T-helper 2 cell (primary cell): ENCODE measurements at places on chromosomes 1 and 21.

DNA sequence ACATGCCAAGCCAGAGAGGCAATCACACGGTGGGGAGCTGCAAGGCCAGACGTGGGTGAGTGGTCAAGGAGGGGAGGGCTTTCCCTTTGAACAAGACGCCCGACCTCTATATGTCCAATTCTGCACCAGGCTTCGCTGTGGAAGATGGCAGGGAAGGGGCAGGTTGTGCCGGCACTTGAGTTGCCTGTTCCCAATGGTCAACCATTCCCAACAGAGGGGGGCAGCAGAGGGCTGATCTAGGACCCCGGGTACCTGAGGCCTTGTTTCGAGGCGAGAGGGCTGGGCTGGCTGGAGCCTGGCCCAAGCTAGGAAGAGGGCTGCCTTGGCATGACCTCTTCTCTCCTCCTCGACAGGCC, 64.9 kb downstream of the TMEM53 start:
- no peak for DNase-seq

- DNase-seq = peak; percentile 31
These were observed 47.8 kb downstream of the UMODL1 start for GRCh38 chr21:42118901-42119300.

DNA sequence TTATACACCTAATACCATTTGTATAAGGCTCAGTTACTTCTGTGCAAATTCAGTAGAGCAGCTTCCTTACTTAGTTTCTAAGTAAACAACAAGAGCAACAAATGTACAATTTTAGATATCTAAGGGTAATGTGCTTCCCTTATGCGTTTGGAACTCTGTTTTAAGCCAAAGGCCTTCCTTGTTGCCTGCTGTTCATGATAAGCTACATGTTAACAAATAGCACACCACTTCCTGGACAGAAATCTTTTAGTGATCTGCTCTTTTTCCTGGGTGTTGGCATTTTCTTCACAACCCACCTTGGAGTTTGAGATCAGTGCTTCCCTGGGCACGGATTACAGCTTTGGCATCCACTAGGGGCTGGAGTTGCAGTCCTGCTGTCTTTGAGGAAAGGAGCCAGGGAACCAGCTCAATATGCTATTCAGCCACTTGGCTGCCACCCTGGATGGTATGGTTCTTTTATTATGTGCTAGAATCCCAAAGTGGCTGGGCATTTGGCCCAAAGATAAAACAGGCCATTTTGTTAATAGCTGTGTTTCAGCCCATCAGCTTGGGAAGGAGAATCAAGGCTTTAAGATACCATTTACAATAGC, 55.6 kb upstream of the ADAR start:
- no peak for DNase-seq

GRCh38 chr1:24009406-24009805, 29.3 kb upstream of the SRSF10 start:
- no peak for DNase-seq

GRCh38 chr1:63611231-63611630, 18.0 kb downstream of the PGM1 start:
- no peak for DNase-seq

DNA sequence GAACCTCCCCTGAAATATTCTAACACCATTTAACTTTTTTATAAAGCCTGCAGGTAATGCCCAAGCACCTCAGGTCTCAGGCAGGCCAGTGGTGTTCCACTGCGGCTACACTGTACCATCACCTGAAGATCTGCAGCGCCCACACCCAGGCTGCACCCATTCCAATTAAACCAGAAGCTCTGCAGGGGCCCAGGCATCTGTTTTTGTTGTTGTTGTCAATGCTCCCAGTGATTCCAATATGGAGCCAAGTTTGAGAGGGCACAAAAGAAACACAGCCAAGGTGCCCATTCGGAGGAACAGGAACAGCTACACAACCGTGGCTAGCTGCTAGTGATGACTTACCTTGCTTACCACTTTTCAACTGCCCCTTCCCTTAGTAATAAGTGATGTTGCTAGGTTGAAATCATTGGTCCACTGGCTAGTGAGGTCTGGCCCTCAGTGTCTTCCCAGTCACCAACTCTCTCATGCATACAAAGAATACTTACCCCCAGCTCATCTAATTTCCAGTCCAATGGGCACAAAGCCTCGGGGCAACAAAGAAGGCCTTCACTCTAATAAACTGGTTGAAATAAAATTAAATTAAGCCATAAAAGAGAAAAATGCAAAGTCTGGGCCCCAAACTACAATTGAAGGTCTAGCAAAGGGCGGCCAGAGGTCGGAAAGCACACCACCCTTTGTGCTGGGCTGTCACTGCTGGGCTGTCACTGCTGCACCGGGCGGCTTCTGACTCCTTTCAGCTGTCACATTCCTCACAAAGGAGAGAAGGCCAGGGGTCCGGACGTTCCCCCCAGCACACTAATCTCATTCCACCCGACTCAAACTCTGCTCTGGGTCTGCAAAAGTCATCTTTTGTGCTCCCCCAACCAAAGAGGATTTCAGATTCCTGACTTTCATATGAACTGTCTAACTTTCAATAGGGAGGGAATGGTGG, 34.9 kb downstream of the SIPA1L2 start:
- no peak for DNase-seq

GRCh38 chr1:76059451-76059850, 15.1 kb upstream of the ST6GALNAC3 start:
- no peak for DNase-seq

GRCh38 chr1:3510136-3510955, 55.9 kb downstream of the ARHGEF16 start:
- no peak for DNase-seq

- DNase-seq = no peak
These were observed 11.3 kb upstream of the CTSE start for GRCh38 chr1:206035027-206035426.

GRCh38 chr1:193418745-193419058, 232.3 kb upstream of the B3GALT2 start:
- DNase-seq = no peak

GRCh38 chr21:37531431-37531932, 164.9 kb downstream of the DYRK1A start:
- no peak for DNase-seq

DNA sequence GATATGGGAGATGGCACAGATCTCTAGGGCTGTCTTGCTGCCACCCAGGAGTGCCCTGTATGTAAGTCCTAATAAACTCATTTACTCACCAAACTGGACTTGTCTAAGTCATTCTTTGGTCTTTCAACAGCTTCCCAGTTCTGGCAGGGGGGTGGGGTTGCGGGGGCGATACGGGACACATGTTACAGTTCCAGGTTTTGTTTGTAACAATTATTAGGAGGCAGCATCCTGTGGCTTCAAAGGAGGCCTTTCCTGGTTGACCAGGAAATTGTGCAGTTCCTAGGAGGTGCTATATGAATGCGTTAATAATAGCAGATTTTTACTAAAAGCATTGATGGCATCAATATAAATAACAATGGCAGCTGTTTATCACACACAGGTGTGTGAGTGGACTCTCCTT, 42.7 kb upstream of the TRIM45 start:
- DNase-seq = no peak

- DNase-seq = no peak
These were observed 39.4 kb upstream of the VTCN1 start for GRCh38 chr1:117250061-117250606.

- no peak for DNase-seq
These were observed 99.2 kb downstream of the SGIP1 start for GRCh38 chr1:66633159-66633558.

GRCh38 chr1:119209061-119209460, 68.6 kb upstream of the WARS2 start:
- no peak for DNase-seq

- no peak for DNase-seq
These were observed 6.0 kb downstream of the TENT5B start for GRCh38 chr1:27006683-27007082.

DNA sequence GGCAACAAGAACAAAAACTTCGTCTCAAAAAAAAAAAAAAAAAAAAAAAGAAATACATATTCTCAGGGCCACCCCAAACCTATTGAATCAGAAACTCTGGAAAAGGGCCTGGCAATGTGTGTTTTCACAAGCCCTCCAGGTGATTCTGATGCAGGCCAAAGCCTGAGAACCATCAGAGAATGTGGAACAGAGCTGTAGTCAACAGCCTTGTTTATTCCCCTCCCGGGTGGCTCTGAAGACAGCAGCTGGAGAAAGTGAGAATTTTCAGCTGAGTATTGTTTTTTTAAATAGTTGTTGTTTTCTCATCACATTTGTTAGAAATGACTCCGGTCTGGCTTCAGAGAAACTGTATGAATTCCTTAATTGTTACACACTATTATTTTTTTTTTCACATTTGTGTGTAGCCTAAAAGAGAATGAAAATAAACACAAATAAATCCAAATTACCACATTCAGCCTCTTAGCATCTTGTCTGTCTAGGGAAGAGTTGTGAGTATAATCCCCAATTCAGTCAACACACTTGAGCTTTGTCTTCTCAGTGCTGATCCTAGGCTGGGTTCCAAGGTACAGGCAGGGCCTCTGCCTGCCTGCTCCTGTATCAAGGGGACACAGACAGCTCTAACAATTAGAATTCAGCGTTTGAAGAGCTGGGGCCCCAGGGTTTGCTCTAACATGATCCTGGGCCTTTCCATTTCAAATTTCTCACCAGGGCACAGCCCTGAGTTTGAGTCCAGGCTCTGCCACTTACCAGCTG, 6.6 kb upstream of the AZIN2 start:
- no peak for DNase-seq

- no peak for DNase-seq
These were observed 8.2 kb upstream of the CDK11A start for GRCh38 chr1:1732381-1732780.

- peak; percentile 72 for DNase-seq
These were observed 650 bp downstream of the PCNX2 start for GRCh38 chr1:233294913-233295236.

DNA sequence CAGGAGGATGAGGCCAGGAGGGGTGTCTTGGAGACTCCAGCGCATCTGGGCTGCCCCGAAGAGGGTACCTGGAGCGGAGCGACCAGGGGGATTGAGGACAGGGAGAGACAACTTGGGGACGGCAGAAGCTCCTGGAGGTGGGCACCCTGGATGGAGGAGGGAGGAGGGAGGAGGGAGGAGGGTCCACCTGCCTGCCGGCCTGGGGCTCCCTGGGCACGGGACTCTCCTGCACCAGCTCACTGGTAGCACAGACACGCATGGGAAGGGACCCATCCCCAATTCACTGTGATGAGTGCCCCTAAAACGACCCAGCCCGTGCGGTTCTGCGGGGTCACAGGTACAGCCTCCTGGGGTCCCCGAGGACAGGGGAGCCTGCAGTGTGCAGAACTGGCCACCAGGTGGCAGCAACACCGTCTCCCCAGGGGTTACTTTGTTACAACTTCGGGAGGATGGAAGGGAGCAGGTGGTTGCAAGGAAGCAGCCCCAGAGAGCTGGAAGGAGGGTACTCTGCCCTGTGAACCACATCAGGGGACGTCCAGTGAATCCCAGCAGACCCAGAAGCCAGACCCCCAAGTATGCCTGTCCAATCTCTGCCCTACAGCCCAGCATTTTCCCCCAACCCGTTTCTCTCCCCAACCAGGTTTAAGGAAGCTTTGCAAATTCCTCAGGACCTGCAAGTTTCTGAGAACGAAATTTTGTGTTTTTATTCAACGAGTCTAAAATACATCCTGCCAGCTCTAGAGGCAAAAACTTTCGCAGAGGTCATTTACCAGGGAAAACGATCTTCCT, 482.4 kb downstream of the NPHP4 start:
- peak; percentile 59 for DNase-seq

DNA sequence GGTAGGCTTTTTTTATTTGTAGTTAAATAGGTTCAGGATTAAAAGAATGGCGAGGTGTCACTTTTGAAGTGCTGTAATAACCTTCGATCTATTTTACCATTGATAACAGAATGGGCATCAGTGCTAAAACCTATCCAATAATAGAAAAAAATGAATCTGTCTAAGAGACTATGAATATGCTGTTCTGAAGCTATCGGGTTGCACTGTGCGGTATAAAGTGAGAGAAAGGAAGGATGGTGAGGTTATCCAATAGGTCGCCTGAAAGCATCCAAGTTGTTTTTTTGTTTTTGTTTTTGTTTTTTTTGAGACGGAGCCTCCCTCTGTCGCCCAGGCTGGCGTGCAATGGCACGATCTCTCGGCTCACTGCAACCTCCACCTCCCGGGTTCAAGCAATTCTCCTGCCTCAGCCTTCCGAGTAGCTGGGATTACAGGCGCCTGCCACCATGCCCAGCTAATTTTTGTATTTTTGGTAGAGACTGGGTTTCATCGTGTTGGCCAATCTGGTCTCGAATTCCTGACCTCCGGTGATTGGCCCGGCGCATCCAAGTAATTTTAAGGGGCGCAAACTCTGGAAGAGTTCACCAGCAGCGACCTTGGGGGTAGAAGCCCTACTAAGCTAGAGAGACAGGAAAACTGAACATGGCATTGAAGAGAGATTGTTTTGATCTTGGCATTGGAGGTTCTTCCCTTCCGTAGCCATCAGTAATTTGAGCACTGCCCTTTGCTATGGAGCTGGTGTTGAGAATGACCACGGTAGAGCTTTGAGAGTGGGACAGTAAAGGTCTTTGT, 8.7 kb upstream of the MDM4 start:
- DNase-seq = no peak

GRCh38 chr1:20964540-20965484, 177.7 kb upstream of the HP1BP3 start:
- no peak for DNase-seq

DNA sequence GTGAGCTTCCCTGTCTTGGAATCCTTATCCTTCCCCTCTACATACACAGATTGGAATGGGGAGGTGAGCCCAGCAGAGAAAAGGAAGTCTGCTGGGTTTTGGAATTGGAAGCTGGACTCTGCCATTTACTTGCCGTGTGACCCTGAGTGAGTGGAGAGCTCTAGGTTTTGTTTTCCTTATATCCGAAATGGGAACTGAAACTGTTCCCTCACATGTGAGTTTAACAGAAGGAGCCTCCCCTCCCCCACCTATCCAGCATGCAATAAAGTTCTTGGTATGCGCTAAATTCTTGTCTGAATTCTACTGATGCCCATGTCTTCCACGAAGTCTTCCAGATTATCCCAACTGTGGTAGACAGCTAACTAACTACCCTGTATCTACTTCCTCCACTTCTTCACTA, 58.7 kb downstream of the NENF start:
- no peak for DNase-seq

DNA sequence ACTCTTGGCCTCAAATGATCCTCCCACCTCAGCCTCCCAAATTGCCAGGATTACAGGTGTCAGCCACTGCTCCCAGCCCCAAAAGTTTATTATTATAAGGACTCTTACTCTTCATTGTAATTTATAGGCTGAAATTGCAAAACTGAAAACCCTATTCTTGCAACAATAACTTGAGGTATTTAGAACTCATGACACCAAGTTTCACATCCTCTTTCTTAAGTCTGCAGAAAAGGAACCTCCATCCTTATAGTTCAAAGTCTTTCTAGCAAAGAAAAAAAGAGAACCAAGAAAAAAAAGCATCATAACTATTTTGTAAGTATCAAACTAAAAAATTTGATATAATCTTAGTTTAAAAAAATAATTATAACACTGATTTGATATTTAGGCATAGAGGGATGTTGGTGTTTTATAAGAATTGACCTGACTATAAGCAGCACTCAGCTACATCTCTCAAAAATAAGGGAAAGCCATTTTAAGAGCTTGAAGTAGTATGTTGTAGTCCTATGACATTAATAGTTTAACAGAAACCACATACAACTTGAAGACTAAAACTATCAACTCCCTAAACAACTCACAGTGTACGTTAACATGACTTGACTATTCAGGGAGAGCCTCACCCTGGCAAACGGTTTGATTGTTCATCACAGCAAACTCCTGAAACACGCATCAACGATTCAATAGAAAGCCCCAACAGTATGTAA, 122.4 kb downstream of the AKT3 start:
- DNase-seq = no peak
